ENCODE measurements at places on chromosomes 6 and 20.

GRCh38 chr6:96521306-96521643 lies 331 bp upstream of the UFL1 start:
- no peak for DNase-seq

- no peak for DNase-seq
Measured at GRCh38 chr6:56524891-56525703, 117.6 kb downstream of the DST start.

DNA sequence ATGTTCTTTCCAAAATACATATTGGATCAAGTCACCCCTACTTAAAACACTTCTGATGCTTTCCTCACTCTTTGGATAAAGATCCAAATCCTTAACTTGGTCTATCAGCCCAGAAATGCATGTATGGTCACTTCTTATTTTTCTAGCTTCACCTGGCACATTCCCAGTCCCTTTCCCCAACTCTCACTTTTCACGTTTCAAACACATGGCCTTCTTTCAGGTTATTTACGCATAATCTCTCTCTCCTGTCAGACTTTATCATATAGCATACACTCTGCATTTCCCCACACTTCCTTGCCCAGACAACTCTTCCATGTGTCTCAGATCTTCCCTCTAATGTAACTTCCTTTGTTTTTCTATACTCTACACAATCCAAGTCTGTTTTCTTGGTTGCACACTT lies 12.8 kb downstream of the PHIP start:
- DNase-seq: no peak

DNA sequence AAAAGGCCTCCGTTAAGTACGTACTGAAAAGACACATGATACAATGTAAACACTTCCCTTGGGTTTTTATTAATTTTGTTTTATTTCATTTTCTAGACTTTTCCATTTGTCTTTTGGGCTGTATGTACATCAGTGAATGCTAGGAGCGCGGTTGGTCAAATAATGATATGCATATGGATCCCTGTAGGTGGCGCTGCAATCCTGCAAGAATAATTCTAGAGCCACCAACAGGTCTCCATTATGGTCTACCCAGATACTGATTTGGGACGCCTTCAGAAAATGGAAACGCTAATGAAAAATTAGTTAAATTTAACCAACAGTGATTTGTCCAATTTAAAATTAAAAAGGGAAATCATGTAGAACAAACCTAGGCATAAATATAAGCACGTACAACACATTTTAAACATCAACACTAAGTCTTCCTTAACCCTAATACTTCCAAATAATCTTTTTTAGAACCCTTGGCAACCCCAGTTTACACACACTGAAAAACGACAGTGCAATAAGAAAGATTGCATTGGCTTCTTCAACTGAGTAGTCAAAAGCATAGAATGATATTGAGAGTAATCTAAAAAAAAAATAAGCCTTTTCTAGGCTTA lies 433.5 kb downstream of the RFPL4B start:
- peak; percentile 72 for DNase-seq

DNA sequence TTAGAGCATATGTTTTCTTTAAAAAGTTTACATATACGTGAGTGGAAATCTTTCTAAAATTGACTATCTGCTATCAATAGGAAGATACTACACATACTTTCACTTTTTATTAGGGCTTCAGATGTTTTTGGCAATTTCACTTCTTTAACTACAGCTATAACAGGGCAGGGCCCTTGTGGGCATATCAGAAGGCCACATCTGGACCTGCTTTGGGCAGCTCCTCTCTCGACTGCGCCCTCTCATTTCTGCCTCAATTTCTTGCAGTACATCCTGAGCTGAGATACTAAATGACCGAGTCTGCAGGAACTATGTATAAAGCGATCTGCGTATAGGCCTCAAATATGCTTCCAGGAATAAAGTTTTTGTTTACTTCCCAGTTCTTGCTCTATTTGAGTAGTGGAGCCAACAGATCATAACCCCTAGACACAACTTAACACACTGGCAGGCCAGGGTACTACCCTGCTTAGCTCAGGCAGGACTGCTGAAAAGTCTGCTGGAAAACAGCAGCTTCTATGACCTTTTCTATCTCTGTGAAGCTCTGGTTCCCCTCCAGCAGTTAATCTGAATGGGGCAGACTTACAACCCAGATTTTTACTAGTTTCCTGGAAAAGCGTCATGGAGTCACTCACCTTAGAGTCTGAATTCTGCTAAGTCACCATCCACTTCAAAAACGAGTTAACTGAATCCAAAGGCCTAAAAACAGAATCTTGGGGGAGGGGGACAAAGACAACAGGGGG lies 12.7 kb downstream of the GCLC start:
- no peak for DNase-seq

GRCh38 chr6:21005816-21006570 lies 471.7 kb downstream of the CDKAL1 start:
- DNase-seq: no peak

DNA sequence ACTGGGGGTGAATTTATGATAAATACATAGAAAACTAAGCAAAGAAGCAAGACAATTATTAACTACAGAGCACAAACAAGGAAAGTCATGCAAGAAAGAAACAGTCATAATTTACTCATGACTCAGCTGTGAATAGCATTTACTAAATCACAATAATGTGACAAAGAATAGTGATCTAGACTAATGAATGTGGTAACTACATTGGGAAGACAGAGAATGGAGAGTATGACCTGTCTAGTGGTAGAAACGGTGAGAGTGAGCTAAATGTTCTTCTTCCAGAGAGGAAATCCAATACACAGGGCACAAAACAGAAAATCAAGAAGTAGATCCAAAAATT lies 153.5 kb upstream of the DST start:
- no peak for DNase-seq

GRCh38 chr20:7637184-7637583 lies 303.1 kb downstream of the HAO1 start:
- no peak for DNase-seq

- peak; percentile 47 for DNase-seq
Measured at GRCh38 chr6:31836047-31836473, 8.5 kb downstream of the HSPA1B start.

GRCh38 chr6:106102967-106103727 lies 17.0 kb downstream of the PRDM1 start:
- no peak for DNase-seq

DNA sequence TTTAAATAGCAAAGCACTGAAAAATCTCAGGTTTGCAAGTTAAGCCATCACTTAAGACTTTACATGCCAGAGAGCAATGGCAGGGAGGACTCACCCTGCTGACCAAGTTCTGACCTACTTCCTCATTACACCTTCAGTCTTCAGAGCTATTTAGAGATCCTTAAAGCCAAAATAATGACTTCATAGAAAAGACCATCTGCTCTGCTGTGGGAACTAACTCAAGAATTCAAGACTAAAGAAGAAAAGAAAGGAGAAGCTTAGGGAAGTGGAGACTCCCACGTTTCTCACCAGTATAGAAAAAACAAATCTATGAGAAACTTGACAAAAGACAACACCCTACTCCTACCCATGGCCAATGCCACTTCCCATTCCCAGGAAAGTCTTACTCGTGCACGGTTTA lies 28.6 kb downstream of the XPO5 start:
- DNase-seq: no peak

GRCh38 chr6:162856885-162857284 lies 129.1 kb downstream of the PACRG start:
- DNase-seq: peak; percentile 63

- no peak for DNase-seq
Measured at GRCh38 chr6:40936818-40937251, 102.2 kb downstream of the UNC5CL start.

- DNase-seq: no peak
Measured at GRCh38 chr20:316316-317068, 8.9 kb upstream of the SOX12 start.

GRCh38 chr20:17345321-17345720 lies 118.5 kb downstream of the PCSK2 start:
- no peak for DNase-seq

GRCh38 chr6:29938746-29939508 lies 3.4 kb upstream of the HLA-A start:
- no peak for DNase-seq

DNA sequence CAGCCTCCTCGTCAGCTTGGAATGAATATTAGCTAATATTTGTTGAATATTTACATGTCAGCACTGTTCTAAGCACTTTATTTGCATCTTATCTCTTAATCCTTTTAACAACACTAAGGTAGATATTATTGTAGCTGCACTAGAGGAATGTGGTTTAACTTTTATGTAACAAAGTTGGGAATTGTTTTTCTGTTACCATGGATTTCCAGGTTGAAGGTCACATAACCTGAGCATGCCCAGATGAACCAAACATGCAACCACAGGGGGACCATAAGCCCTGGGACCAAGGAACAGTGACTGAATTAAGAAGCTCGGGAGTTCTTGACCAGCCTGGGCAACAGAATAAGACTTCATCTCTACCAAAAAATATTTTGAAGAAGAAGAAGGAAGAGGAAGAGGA lies 29.1 kb upstream of the YWHAB start:
- no peak for DNase-seq

GRCh38 chr6:17086469-17086868 lies 15.4 kb upstream of the STMND1 start:
- peak; percentile 56 for DNase-seq

GRCh38 chr6:112744827-112745226 lies 397.7 kb downstream of the RFPL4B start:
- DNase-seq: no peak

DNA sequence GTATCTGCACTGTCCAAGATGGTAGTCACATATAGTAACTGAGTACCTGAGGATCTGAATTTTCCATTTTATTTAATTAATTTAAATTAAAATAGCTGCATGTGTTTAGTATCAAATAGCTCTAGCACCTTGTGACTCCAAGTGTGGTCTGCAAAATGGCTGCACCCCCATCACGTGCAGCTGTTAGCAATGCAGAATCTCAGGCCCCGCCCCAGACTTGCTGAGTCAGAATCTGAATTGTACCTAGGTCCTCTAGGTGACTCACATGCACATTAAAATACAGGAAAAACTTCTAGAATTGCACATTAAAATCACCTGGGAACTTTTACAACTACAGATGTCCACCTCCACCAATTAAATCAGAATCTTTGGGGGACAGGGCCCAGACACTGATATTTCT lies 19.2 kb upstream of the FAM83C start:
- peak; percentile 21 for DNase-seq

DNA sequence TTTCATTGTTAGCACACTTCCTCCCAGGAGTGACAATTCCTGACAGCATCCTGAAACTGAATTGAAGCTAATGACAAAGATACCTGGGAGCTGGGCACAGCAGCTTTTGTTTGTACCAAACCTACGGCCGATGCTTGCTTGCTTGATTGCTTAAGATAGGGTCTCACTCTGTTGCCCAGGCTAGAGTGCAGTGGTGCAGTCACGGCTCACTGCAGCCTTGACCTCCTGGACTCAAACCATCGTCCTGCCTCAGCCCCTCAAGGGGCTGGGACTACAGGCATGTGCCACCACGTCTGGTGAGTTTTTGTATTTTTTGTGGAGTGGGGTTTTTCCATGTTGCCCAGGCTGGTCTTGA lies 84.7 kb upstream of the SCP2D1 start:
- DNase-seq: no peak

GRCh38 chr20:40770564-40771307 lies 81.7 kb upstream of the MAFB start:
- no peak for DNase-seq
